ENCODE measurements at places on chromosomes 16 and 17.

DNA sequence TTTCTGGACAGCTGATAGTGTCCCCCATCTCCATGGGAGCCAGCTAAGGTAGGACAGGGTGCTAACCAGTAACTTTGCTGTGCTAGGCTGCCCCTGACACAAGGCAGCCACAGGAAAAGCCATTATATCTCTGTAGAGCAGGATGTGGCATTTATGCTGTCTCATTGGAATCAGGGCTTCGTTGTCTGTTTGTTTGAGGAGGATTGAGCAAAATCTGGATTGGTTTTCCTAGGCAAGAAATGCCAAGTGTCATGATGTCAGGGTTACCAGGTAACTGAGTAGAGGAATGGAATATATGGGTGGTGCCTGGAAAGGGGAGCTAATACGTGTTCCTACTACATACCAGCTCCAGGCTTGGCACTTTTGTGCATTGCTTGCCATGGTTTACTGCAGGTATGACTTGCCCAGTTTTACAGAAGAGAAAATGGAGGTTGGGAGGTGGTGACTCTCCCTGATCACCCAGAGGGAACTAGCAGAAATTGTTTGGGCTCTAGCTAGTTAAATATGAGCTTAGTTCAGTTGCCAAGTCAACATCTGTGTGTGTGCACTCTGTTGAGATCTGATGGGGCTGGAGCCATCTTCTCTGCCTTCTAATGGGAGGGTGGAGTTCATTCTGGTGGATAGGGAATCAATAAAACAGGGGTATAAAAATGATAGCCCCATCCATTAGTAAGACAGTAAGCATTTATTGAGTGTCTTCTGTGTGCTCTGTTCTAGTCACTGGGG is 33.9 kb downstream of the GNAO1 start:
- no peak for DNase-seq

GRCh38 chr17:45227926-45228762 is 6.5 kb downstream of the FMNL1 start:
- no peak for DNase-seq

GRCh38 chr17:42669705-42669976 is 7.2 kb downstream of the PLEKHH3 start:
- DNase-seq, result no peak

DNA sequence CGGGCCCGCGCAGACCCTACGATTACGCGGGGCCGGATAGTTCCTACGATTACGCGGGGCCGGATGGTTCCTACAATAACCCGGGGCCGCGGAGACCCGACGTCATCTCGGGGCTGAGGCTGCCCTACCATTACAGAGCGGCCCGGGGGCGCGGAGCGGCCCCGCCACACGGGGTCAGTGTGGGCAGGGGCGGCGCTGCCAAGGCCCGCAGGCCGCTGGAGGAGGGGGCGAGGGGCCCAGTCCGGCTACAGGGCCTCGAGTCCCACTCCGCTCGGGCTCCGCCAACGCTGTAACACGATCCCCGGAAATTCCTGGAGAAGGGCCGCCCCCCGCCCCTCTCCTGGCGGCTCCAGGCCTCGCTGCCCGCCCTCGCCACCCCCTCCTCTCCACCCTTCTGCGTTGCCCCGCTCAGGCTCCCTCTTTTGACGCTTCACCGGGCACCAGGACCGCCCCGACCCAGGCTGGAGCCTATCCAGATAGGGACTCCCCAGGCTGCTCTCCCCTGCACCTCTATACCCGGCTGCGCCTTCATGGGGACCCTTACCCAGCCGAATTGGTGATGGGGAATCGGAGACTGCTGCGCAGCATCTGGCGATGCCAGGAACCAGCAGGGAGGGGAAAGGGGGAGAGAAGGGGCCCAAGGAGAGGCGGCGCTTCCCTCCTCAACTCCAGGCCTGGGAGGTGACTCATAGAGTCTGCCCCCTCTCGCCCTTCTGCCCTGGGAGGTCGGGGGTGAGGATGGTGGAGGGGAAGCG is at the start of gene RAB34:
Gene RAB34 (minus strand): TSS at position 291 of the 755 bp plus-strand sequence. CDS start 602 bp downstream, outside the sequence.
- DNase-seq, result no peak

DNA sequence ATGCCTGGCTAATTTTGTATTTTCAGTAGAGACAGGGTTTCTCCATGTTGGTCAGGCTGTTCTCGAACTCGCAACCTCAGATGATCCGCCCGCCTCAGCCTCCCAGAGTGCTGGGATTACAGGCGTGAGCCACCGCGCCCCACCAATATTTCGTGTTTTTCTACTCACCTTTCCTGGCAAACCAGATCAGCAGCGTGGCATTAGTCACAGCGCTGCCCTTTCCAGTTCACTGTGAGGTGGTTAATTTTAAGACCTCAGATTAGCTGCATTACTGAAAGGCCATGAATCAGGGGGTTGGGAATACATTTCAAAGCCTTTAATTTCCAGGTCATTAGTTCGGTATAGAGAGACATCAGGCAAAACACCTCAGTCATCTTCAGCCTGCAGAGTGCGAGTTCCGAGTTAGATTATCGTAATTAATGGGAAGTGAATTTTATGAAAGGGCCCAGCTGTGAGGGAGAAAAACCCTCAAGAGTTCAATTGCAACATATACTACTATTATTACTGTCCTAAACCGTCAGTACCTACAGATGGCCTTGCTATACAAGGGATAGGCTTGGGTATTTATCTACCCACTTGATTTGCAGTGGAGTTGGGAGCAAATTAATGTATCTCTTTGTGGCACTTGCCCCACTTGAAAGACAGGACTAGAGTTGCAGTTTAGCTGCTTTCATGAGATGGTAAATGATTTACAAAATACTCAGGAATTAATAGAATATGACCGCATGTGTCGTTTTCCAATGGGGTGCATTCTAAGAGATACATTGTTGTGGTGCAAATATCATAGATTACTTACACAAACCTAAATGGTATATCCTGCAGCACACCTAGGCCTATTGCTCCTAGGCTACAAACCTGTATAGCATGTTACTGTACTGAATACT is 2.1 kb upstream of the USP32 start:
- DNase-seq, result no peak

- DNase-seq, result peak; percentile 46
These were observed 4.5 kb upstream of the ACSF2 start for GRCh38 chr17:50421308-50422051.

DNA sequence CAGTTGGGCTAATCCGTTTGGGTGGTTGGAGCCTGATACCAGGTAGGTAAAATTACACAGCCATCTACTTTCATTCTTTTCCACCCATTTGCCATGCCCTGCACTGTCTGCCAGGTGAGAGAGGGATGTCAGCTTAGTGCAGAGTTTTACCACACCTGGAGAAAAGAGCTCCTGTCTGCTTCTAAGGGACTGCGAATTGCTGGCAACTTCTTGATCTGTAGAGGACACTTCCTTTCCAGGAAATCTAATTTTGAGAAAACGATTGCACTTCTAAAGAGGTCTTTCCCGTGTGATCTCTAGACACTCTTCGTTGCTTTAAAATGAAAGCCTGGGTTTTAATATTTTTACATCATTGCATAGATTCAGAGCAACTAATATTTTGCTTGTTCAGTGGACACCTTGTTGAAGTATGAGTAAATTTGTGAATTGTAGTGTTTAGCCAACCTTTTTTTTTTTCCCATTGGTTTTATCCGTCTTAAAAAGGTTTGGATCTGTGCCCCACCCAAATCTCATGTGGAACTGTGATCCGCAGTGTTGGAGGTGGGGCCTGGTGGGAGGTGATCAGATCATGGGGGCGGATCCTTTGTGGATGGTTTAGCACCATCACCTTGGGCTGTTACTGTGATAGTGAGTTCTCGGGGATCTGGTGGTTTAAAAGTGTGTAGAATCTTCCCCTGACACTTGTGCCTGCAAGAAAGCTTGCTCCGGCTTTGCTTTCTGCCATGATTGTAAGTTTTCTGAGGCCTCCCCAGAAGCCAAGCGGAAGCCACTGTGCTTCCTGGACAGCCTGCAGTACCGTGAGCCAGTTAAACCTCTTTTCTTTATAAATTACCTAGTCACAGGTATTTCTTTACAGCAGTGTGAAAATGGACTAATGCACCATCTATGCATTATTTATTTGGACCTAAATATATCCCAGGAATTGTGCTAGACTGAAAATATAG is 104.6 kb downstream of the PRKCA start:
- DNase-seq, result no peak
